Articular chondrocyte of knee joint (primary cell): ENCODE measurements at places on chromosomes 16 and 17. TPM values are rescaled to one million over a fixed set of nuclear protein-coding genes. Genes with fewer than 3 reads are reported as not detected.

The RAB26 gene
- 0.65 and 0.86 TPM in 2 replicates for total RNA-seq

The PLCG2 gene
- 0.54 and 0.65 TPM in 2 replicates for total RNA-seq

The ODAD4 gene
- total RNA-seq, result 1.3 and 3.9 TPM in 2 replicates

The PRR15L gene
- 0.11 TPM in 1 of 2 replicates, not detected in the other for total RNA-seq

The KRT25 gene
- total RNA-seq, result not detected in 2 replicates

The TMEM238L gene
- not detected in 2 replicates for total RNA-seq

The KIF18B gene
- total RNA-seq, result 2.7 and 3.7 TPM in 2 replicates

The LRRC46 gene
- 0.11 and 0.13 TPM in 2 replicates for total RNA-seq

The CD300LB gene
- not detected in 2 replicates for total RNA-seq

The SARM1 gene
- total RNA-seq, result 12.5 and 14.1 TPM in 2 replicates

The OR1A2 gene
- total RNA-seq, result not detected in 2 replicates

The CLDN9 gene
- total RNA-seq, result not detected in 2 replicates

The ZNF287 gene
- total RNA-seq, result 11.2 and 12.6 TPM in 2 replicates
